Activated T-helper 9 cell treated with anti-CD3 and anti-CD28 coated beads, Interleukin-2, amount 50 U/mL, for 16 hours (primary cell): ENCODE measurements at places on chromosomes 7 and 10.

DNA sequence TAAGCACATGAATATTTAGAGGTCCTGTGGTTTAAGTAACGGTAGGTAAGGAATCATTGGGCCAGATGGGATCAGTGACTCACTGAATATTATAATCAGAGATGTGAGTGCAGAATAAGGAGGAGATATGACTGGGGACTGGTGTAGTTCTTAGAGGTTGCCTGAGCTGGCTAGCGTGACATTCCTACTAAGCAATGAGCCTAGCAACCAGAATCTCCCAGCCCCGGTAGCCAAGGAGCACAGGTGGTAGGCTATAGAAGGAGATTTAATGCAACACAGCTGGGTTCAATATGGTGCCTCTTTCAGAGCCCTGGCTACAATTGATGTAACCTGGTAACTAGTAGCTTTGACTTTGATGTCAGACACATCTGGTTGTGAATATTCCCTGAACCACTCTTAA lies 641.6 kb downstream of the AUTS2 start:
- DNase-seq = no peak

GRCh38 chr7:80482950-80483349 lies 28.9 kb downstream of the GNAT3 start:
- DNase-seq = no peak

- DNase-seq = no peak
Observed at GRCh38 chr7:73869011-73869798, 8.2 kb downstream of the TMEM270 start.

GRCh38 chr7:24905996-24906770 lies 73.8 kb downstream of the OSBPL3 start:
- DNase-seq = no peak

- DNase-seq = no peak
Observed at GRCh38 chr10:55160655-55161283, 359.7 kb upstream of the PCDH15 start.

GRCh38 chr7:45203936-45204445 lies 46.4 kb downstream of the RAMP3 start:
- DNase-seq = no peak

- no peak for DNase-seq
Observed at GRCh38 chr10:47406870-47407691, 23.0 kb upstream of the ZNF488 start.

DNA sequence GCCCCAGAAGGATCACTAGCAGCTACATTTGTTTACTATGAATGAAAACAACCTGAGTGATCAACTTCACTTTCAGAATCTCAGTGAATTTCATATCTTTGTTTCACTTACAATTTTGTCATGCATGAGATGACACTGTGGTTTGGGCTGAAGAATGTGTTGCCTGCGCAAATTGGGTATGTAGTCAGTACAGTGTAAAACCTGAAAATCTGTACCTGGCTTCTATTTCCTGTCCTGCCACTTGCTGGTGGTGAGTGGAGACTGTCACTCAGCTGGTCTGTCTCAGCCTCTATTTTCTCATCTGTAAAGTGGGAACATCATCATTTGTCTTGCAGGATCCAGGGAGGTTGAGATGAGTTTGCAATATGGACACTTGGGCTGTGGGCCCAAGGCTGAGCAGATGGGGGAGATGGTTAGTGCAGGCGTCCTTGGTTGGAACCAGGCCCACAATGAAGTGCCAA lies 118.0 kb downstream of the WDFY4 start:
- DNase-seq = no peak

DNA sequence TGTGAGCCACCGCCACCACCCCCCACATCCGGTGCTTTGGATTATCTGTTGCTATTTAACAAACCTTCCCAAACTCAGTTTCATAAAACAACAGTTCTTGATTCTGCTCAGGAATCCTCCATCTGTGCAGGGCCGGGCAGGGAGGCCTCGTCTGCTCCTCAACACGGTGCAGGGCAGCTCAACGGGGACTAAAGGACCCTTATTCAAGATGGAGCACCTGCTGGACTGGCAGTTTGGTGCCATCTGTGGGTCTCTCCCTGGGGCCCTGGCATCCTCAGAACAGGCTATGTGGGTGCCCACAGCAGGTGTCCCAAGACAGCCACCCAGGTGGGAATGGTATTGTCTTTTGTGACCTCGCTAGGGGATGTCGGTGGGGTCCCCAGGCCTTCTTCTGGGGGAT lies 31.0 kb upstream of the ELFN1 start:
- DNase-seq = no peak

DNA sequence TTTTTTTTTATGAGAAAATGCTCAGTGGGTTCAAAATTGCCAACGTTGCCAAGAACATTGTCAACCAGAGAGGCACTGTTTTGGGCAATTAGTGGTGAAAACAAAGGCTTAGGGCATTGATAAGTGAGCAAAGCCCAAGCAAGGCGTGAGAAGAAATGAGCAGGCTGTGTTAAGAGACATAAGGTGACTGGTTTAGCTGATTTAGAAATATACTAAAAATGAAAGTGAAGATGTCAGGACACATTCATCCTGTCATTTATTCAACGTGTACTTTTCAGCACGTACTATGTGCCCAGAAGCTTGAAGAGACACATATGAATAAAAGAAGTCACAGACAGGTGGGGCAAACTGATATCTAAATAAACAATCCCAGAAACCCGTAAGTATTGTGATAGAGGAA lies 31.8 kb downstream of the AOAH start:
- no peak for DNase-seq

DNA sequence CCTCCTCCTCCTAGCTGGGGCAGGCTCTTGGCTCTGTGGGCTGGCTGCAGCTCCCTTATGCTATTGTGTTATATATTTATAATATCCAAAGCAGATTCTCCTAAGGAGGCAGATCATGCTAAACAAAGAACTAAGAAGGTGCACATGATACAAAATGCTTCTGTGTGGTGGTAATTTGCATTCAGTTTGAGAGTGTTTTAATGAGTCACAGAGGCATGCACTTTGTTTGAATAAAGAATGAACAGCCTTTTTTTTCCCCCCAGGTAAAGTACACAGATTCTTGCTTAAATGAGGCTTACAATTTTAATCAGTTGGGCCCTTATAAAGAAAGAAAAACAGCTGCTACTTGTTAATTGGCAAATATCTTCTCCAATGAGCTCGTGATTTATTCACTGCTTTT lies 95.0 kb downstream of the FANK1 start:
- no peak for DNase-seq

DNA sequence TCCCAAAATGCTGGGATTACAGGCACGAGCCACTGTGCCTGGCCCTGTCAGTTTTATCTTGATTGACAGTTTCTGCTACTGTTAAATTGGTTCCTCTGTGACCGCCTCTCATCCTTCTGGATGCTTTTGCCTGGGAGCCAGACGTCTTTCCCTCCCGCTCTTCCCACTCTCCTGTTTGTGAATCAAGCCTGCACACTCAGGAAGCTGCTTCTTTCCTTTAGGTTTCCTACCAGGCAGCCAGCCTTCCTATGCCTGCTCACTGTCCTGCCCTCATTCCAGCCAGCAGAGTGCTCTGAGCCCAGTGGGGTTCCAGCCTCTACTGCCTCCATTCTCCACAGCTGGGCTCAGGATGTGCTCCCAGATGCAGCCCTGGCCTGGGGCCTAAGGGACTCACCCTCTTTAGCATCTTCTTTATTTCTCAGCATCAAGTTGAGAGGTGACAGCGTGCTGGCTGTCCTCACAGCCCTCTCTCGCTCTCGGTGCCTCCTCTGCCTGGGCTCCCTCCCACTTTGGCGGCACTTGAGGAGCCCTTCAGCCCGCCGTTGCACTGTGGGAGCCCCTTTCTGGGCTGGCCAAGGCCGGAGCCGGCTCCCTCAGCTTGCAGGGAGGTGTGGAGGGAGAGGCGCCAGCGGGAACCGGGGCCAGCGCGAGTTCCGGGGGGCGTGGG lies 5.1 kb downstream of the SH2D4B start:
- DNase-seq = no peak

DNA sequence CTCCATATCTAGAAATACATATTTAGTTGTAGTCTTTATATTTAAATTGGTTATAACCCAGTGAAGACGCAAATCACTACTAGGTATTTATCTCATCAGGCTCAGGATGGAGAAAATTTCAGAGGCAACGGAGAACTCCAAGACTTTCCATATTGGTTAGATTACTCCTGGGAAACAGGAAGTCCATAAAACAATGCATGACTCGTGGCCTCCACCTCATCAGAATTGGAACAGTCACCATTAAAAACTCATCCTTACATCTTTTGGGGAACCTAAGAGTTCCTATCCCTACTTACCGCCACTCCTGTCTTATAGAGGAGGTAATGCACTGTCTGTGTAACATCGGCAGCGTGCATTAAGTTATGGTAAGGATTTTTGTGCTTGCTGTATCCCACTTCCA lies 177.6 kb downstream of the PPP1R17 start:
- DNase-seq = no peak

DNA sequence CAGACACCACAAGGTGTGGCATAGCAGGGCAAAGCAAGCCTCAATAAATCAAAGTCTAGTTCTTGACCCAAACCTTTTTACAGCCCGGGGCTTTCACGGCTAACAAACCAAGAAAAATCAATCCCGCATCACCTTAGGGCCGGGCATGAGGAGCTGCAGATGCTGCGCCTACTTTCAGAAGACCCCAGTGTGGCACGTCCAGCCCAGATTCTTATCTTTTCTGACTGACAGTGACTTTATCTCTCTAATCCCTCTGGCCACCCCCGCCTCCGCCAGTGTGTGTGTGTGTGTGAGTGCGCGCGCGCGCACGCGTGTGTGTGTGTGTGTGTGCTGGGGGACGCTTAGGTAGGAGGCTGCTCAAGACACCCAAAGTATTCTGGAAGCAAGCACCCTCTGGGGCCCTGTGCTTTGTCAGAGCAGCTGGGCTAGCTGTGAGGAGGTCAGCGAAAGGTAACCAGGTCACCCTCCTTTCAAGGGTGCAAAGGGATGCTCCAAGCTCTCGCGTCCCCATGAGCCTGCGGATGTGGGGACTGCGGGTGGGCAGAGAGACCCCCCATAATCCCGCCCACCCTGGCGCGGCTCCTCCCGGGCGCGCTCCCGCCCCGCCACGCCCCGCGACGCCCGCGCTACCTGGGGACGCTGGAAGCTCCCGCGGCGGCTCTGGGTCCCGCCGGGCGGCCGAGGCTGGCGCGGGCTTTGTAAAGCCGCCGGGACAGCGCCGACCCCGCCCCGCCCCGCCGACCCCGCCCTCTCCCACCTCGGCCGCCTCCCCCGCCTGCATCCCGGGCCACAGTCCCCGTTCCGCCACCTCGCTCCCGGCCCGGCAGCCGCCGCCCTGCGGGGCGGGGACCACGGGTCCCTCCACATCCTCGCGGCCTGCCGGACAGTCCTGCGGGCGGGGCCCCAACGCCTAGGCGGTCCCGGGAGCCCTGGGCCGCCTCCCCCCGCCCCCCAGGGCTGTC lies 57.1 kb upstream of the RHOBTB1 start:
- DNase-seq = no peak

GRCh38 chr7:100686201-100686821 lies 7.7 kb downstream of the GIGYF1 start:
- no peak for DNase-seq
